ENCODE measurements at places on chromosomes 4 and X. TPM values are rescaled to one million over a fixed set of nuclear protein-coding genes. Genes with fewer than 3 reads are reported as not detected.

Gene SULT1E1
- total RNA-seq, result 153 TPM

Gene CLCN4
- 4.4 TPM for total RNA-seq

Gene FAT4
- total RNA-seq, result 118 TPM

Gene PDE6B
- total RNA-seq, result 6.2 TPM

Gene PTPN13
- 92.4 TPM for total RNA-seq
